ENCODE measurements at places on chromosomes 7 and 10.

DNA sequence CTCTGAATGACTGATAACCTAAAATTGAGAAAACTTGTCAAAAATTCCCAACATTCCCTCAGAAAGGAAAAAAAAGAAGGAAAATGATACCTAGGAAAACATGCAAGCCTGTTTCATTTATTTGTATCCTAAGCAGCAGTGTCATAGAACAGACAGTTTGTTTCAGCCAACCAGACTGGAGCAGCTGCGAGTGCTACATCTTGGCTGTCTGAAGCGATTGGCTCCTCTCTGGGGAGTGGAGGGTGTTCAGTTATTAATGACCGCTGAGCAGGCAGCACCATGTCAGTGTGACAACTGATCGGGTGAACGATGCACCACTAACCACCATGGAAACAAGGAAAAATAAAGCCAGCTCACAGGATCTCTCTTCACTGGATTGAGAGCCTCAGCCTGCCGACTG, at the start of gene LRRN3:
LRRN3 (plus strand) TSS at position 282 of the 400 bp plus-strand sequence. CDS start 31,646 bp downstream, outside the sequence.
- no peak for DNase-seq

- no peak for DNase-seq
These were observed 66.1 kb upstream of the JCAD start for GRCh38 chr10:30125496-30125895.

GRCh38 chr7:136251826-136252225, 274.7 kb upstream of the MTPN start:
- DNase-seq = no peak

- no peak for DNase-seq
These were observed 313.0 kb upstream of the GLI3 start for GRCh38 chr7:42549866-42550485.

GRCh38 chr7:27106901-27107240, 4.4 kb upstream of the HOXA2 start:
- DNase-seq = no peak

GRCh38 chr7:69893906-69894305, 295.6 kb downstream of the AUTS2 start:
- no peak for DNase-seq

- DNase-seq = no peak
These were observed 52.3 kb upstream of the MYL10 start for GRCh38 chr7:101681170-101682007.

DNA sequence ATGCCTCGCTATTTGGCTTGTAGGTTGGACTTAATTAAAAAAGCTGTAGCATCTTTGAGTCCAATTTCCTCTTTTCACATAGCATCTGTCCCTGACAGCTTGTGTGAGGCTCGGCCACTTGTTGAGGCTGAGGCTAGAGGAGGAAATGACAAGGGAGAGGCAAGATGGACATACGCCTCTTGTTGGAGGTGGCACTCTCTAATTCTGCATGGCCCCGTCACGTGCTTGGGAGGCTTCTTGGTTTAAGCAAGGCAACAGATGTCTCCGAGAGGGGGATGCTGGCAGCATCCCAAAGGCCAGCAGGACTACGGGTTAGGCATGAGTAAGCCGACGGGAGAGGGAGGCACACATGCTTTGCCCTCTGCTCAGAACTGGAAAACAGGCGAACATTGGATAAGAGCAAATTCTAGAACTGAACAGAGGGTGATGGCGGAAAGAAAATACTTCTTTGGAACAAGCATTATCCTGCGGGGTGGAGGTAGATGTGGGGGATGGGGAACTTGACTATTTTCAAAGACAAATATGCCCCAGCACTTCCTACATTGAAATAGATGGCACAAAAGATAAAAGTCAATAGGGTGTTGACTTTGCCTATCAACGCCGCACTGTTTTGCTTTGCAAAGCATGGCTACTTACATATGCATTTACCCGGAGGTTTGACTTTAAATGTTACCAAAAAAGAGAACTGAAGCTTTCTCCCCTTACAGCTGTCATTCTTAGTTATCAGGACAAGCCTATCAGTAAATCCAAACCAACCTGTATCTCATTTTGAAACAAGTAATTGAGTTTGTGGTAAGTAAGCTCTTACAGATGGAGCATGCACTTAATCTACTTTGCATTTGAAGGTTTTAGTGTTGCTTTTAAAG, 94.8 kb downstream of the CHN2 start:
- no peak for DNase-seq

DNA sequence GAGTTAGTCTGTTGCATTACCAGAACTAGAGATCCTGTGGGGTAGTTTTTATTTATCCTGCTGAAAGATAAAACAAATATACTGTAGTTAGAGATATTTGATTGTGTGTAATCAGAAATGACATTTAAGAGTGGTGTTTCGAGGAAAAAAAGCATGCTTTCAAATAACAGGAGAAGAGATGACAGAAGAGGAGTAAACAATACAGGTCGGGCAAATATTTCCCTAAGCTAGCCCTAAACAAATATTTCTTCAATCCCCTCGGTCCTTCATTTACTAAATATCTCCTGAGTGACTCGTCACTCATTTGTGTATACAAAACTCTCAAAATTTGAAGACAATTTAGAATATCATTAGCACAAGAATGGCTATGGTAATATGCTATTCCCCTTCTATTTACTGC, 219.7 kb upstream of the FERD3L start:
- DNase-seq = no peak

DNA sequence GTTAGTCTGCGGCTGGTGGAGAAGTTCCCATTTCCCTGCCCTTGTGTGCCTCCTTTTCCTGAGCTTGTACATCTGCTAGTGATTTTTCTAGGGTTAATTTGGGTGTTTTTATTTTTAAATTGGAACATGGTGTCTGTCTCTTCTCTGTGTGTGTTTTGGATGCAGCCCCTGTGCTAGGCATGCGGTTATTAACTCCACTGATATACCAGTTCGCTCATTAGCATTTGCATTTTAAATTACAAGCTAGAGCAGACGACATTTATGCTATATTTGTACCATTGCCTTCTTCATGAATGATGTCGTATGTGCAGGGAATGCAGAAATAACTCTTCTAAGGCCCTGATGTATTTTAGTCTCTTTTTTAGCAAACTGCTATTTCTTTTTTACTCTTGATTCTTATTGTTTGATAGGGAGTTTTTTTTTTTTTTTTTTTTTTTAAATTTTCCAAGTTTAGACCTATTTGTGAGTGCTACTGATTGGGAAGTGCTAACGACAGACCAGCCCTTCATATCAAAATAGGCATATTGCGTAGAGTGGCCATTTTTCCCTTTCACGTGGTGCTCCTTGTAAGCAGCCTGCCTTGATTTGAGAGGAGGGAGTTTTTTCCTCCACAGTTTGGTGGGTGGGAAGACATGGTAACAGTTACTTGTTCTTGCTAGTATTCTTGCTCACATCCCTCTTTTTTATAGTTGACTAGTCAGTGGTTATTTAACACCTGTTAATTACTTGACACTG, 89.6 kb downstream of the LRRC4 start:
- DNase-seq = no peak

- no peak for DNase-seq
These were observed 29.3 kb upstream of the PCBD1 start for GRCh38 chr10:70917635-70918034.

- DNase-seq = no peak
These were observed 624.8 kb downstream of the GRID1 start for GRCh38 chr10:85741626-85742300.

GRCh38 chr7:34357068-34357467, 300.9 kb upstream of the NPSR1 start:
- no peak for DNase-seq

DNA sequence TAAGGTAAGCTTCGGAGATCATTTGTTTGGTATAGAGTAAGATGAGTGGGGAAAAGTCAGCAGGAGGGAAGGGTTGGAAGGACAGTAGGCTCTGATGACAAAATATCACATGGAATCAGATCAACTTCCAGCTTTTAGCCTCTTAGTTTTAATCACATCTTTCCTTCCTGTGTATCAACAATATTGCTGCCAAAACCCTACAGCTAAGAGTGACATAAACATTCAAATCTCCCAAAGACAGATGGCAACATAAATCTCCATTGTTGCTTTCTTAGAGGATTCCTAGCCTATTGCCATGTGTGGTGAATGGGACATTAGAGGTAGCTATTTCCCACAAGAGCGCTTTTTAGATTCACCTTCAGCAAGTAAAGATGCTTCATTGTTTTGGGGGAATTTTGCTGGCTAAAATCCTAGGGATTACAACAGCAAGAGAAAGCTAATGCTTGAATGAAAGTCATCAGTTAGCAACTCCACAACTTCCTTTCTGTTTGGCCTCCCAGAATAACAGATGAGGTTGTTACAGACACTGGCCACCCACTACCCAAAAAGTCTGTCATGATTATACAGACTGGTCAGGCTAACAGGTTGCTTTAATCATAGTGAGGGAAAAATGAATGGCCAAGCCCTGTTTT, 35.2 kb upstream of the FZD1 start:
- no peak for DNase-seq

DNA sequence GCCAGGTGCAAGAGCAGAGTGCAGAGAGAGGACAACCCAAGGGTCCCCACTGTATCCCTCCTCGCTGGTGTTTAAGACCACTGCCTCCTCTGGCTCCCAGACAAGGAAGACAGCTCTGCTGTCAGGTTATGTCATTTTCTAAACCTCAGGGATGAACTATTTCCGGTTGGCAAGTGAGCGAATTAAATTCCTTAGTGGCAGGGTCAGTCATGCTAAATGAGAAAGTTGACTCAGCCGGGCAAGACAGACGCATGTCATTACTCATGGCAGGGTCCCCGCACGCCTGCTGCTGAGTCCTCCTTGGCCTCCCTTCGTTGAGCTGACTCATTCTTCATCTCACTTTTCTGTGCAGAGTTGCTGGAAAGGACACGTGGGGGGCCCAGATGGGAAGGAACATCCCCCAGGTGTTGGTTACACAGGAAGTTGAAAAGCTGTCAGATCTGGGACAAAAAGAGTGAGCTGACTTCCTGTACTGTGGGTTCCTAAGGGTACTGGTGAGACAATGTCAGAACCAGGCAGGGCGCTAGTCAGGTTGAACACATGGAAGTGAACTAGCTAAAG, 47.1 kb upstream of the UCN3 start:
- DNase-seq = no peak

DNA sequence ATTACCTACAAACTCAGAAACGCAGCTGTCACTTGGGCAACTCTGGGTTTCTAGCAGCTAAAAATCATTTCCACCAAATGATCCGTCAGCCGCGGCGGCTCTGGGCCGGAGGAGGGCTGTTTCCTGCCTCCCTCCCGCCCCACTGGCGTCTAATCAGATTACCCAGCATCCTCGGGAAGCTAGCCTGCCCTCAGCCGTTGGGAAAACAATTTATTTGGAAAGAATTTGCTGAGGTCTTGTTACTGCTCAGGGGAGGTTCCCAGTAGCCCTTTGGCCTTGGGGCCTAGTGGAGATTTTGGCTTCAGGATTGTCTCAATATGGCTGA, 65.0 kb upstream of the ADGRA1 start:
- no peak for DNase-seq

- no peak for DNase-seq
These were observed 13.3 kb downstream of the OTUD1 start for GRCh38 chr10:23452033-23452655.

GRCh38 chr7:3463696-3464095, 162.6 kb downstream of the SDK1 start:
- DNase-seq = no peak

Measured in esophagus squamous epithelium (tissue), 5 donors.